ENCODE measurements at places on chromosomes 3 and 15.
A peak's percentile ranks its signal among the peaks of the same experiment; 100 is the strongest.

DNA sequence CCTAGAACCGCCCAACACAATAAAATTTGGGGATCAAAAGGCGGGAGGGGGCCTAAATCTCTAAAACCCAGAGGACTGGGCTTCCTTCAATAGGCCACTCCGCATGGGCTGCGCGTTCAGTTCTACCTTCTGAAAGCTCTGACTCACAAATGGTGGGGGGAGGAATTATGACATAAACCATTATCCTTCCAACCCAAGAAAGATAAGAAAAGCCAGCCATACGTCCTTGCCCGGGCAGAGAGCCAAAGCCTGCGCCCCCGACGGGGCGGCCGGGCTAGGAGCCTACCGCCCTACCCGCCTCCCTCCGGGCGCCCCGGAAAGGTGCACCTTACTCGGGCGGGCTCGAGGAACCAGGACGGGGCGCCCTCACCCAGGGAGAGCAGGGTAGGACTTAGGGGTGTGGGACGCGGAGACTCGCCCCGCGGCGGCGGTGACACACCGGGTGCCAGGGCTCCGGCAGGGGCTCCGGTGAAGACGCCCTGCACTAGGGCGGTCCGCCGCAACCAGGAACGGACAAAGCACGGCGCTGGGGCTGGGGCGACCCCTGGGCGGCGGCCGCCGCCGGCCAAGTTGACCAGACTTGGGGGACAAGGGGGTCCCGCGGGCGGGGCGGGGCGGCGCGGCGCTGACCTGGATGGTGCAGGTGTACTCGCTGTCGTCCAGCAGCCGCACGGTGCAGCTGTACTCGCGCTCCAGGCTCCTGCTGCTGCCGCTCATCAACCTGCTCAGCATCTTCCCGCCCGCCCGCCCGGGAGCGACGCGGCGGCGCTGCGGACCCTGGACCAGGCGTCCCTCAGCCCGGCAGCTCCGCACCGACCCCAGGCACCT, 534 bp downstream of the FRMD5 start:
- DNase-seq, result peak; percentile 64

- DNase-seq, result peak; percentile 64
These were observed 37.2 kb downstream of the SSUH2 start for GRCh38 chr3:8607234-8608040.

DNA sequence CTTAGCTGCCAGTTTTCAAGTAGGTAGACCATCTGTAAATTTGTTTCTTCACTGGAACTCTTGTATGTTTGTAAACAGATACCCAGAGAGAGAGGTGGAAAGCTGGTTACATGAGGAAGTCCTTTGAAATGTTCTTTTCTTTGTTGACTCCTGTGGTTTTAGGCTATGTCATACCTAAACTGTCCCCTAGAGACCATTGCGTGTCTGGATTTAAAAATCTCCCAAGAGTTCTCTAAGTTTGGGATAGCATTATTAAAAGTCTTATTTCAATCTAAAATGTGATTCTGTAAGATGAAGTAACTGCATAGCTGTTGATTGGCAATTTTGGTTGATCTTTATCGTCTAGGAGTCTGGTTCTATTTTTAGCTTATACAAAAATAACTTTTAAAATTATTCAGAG, 127.2 kb downstream of the GHSR start:
- DNase-seq, result no peak

DNA sequence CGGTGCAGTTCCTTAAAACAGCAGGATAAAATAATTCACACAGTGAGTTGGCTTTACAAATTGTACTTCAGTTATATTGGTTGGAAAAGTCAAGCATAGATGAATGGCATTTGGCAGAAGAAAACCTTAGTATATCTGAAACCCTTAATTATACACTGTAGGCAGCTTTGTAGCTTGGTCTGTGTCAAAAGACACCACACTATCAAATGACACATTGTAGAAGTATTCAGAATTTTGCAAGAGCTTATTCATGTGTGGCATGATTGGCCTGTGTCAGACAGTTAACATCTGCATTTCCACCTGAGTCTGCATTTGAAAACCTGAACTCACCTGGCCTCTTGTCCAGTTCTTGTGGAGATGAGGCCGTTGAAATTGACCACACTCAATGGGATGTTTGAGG, 13.8 kb downstream of the TMEM266 start:
- DNase-seq, result no peak

DNA sequence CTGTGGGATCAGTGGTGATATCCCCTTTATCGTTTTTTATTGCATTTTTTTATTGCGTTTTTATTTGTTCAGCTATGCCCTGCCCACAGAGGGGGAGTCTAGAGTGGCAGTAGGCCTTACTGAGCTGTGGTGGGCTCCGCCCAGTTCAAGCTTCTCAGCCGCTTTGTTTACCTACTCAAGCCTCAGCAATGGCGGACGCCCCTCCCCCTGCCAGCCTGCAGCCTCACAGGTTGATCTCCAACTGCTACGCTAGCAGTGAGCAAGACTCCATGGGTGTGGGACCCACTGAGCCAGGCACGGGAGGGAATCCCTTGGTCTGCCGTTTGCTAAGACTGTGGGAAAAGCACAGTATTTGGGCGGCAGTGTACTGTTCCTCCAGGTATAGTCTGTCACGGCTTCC, 500.6 kb upstream of the MCTP2 start:
- no peak for DNase-seq

- no peak for DNase-seq
These were observed 429.4 kb upstream of the PROK2 start for GRCh38 chr3:72214066-72214951.

DNA sequence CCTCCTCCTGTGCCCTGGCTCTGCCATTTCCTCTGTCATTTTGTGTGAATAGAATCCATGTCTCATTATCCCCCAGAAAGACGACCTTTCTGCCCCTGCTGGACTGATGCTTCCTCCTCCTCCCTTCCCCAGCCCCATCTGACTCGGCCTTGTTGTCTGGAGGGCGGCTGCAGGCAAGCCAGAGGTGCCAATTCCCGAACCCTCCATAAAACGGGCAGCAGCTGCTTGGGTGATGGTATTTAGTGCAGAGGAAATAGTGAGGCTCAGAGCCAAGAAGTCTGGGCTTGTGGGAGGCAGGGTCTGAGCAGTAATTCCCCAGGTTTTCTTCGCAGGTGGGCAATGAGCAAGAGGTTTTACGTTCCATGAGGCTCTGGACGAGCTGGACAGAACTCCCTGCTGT, 71.2 kb downstream of the ITGA11 start:
- no peak for DNase-seq

- DNase-seq, result no peak
These were observed 7.5 kb downstream of the MORF4L1 start for GRCh38 chr15:78880242-78880533.

GRCh38 chr3:146184241-146185015, 23.4 kb upstream of the PLOD2 start:
- no peak for DNase-seq

- no peak for DNase-seq
These were observed 5.7 kb downstream of the THBS1 start for GRCh38 chr15:39586387-39587095.

DNA sequence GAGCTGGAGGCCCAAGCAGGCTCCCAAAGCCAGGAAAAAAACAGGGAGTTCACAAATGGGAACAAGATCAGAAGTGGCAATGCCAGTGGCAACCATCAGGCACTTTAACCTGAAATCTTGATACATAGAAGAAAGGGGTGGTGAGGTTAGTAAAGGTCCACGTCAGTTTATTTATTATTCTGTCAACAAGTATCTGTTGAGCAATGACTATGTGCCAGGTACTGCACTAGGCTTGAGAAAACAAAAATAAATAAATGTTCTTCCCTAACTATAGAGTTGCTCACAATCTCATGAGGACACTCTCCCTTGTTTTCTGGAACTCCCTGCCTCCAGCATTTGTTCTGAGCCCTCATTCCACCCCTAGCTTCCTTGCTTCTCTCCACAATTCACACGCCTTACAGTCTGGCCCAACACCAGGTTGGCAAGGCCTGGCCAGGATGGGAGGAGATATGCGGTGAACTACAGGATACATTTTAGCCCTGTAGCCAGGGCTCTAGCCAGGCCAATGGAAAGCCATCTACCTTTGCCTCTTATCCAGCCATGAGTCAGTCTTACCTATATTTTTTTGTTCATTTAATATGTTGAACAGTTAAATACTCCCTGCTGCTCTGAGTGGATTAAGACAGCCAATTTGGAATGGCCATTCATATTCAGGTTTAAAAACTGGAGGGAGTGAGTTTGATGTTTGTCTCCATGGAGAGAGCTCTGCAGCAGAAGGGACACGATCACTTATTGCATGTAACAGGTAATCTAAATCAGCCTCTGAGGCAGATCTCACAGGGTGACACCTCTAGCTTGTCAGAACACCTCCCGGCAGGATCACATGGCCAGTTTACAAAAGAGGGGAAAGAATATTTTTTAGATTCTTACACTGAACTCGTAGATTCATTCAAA, 161.9 kb upstream of the ATP11B start:
- no peak for DNase-seq

DNA sequence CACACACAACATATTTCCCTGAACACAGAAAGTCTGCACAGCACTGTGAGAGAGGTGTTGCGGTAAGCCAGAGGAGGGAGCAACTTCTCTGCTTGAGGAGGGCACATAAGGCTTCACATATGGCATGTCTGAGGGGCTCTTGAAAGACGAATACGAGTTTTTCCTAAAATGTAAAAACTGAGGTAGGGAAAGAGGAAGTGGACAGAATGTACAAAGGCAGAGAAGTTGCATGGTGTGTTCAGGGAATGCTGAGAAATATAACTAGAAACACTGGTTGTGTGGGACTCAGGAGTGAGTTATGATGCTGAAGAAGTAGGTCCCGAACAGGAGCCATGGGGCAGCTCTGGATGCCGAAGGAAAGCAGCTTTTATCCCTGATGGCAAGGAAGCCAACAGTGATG, 22.8 kb upstream of the ATP8B4 start:
- DNase-seq, result no peak

DNA sequence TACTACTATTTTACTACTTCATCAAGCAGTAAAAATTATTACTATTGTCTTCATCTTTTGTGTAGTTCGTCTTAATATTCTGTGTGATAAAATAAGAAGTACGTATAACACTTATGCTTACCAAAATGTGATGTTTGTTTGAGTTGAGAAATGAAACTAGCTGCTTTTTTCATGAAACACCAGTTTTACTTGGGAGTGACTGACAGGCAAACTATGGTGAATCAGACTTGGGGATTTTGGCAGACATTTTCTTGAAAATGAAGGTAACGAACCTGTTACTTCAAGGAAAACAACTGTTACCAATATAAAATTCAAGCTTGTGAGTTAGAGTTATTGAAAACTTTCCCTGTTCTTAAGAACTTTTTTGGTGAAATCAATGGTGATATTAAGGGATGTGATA, 10.3 kb downstream of the U2SURP start:
- DNase-seq, result no peak

Measured in astrocyte of the cerebellum (primary cell).